ENCODE measurements at places on chromosomes 16 and 17.

DNA sequence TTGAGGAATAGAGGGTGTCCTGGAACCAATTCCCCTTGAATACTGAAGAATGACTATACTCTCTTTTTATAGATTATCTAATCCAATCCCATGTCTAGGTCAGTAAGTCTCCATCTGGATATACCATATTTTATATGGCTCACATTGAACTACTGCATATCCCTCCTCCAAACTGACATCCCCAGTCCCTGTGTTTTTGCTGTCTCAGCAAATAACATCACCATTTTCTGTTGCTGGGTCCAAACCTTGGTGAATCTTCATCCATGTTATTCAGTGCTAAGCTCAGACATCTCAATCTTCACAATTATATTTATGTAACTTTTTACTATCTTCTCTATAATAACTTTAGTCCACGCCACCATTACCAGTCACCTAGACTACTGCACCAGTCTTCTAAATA lies 269.6 kb upstream of the CNTNAP4 start:
- H3K4me1 ChIP-seq, result no peaks in the 10 kb centered on the region
- no peak overlapping the region for H3K4me3 ChIP-seq
- no peaks in the 10 kb centered on the region for H3K36me3 ChIP-seq
- no peaks in the 10 kb centered on the region for H3K27me3 ChIP-seq
- H3K27ac ChIP-seq, result no peak overlapping the region
- DNase-seq, result no peak

DNA sequence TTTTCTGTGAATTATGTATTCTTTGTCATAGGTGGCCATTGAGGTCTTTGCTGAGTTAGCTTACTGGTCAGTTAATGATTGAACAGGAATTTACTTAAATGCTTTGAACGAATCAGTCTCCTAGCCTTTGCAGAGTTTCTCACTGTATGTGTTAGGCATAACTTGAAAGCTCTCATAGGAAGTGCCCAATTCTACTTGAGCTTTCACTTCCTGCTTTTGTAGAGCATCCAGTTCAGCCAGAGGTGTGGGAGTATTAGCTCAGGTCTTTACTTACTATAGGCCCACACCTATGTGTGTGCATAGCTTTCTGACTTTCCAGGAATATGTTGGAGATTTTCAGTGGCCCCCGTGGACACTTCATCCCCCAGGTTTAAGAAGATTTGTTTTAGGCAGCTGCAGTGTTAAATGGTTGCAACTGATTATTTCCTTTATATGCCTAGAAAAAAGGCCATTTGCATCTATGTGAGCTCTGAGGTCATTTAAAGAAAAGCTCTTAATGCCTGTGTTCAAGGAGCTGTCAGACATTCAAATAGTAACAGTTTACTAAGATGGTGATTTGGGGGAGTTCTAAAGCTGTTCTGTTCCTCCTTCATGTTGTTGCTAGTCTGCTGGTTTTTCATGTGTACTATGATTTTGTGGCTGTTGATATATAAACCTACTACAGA lies 62.3 kb downstream of the PHKB start:
- no peak overlapping the region for H3K27ac ChIP-seq
- H3K27me3 ChIP-seq, result no peaks in the 10 kb centered on the region
- H3K4me1 ChIP-seq, result no peaks in the 10 kb centered on the region
- no peak for DNase-seq
- H3K36me3 ChIP-seq, result no peaks in the 10 kb centered on the region

DNA sequence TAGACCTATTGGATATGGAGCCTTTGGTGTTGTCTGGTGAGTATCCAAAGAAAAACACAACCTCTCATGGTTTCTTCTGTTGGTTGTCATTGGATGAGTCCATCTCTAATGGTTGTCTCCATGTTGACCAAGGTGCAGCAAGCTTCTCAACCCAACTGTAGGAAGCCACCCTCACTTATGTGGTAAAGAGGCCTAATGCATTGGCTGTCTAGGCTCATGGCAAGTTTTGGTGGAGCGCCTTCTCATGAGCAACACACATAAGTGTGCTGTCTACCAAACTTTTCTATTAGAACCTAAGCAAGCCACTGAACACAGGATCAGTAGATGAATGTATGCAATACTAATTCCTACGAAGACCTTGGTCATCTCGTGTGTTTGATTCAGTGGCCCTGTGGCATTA lies 819 bp downstream of the NLK start:
- no peak for DNase-seq
- peaks cover 53% of the 10 kb centered on the region for H3K4me1 ChIP-seq
- no peaks in the 10 kb centered on the region for H3K27me3 ChIP-seq
- no peaks in the 10 kb centered on the region for H3K36me3 ChIP-seq
- no peak overlapping the region for H3K4me3 ChIP-seq
- H3K27ac ChIP-seq, result no peak overlapping the region

DNA sequence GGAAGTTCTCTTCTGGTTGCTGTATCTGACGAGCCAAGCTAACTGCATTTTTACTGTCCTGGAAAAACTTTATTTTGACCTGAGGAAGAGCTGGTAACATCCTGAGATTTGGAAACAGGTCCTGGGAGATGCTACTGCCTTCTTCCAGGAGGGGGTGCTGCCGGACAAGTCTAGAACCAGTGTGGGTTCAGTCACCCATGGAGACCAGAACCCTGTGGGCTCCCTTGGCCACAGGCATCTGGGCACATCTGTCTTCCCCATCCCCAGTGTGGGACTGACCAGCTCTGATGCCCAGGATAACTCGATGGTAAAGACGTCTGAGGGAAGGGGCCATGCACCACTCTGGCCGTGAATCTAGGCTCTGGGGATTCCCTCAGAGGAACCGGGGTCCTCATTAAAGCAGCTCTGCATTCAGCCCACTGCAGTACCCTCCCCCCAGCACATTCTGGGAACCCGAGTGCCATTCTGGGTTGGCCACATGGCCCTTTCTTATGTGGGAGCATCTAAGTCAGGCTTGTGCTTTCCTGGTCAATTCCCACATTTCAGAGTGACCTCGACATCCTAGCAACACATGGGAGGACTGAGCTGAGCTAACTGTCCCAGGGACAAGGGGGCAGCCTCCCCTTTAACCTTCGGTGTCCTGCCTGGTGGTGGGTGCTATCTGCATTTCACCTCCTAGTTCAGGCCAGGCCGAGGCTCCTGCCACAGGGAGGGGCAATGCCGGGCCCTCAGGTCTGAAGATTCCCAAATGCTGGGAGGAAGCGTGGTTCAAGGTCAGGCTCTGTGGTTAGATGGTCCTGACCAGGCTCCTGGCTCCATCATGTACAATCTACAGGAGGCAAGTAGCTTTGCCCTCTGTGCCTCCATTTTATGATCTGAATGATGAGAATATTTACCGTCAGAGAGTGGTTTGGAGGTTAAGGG lies 6.4 kb downstream of the C16orf86 start:
- DNase-seq, result no peak
- H3K27ac ChIP-seq, result peak overlapping the region; percentile 75

DNA sequence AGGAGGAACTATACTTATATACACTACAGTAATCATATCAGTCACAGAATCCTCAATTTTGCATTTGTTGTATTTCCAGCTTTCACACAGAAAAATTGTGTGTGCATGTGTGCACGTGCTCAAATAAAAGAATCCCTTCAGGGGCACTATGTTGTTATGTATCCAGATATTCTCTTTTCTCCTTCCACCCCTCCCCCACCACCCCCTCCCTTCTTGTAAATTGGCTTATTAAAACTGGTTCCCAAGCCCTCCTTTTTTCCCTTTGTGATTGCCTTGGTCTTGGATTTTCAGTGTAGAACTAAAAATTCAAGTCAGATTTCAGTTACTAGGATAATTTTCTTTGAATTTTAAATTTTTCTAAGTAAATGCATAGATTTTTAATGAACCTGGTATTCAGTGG lies 86.3 kb downstream of the WNT3 start:
- H3K4me1 ChIP-seq, result no peaks in the 10 kb centered on the region
- no peak overlapping the region for H3K4me3 ChIP-seq
- H3K36me3 ChIP-seq, result no peaks in the 10 kb centered on the region
- DNase-seq, result no peak

DNA sequence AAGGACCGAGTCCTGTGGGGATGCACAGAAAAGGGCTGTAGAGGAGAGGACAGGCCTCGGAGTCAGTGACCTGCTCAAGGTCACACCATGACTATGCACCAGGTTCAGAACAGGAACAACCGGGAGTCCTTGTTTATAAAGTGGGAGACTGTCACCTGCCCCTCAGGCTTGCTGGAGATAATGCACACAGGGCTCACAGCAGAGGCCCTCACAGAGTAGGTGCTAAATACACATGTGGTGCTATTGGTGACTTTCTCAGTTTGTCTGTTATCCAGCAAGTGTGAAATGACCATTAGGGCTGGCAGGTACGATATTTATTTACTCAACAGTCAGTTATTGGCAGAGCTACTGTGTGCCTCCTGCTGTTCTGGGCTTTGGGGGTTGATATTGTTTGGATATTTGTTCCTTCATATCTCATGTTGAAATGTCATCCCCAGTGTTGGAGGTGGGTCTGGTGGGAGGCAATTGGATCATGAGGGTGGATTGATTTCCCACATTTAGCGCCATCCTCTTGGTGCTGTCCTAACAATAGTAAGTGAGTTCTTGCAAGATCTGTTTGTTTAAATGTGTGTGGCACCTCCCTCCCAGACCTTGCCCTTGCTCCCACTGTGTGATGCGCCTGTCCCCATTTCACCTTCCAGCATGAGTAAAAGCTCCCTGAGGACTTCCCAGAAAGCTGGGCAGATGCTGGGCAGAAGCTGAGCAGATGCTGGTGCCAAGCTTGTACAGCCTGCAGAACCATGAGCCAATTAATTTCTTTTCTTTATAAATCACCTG lies 162.1 kb upstream of the MPHOSPH6 start:
- H3K4me3 ChIP-seq, result no peak overlapping the region
- no peaks in the 10 kb centered on the region for H3K27me3 ChIP-seq
- no peaks in the 10 kb centered on the region for H3K4me1 ChIP-seq
- no peak overlapping the region for H3K27ac ChIP-seq
